ENCODE measurements at places on chromosomes 16 and 17.

- no peak for DNase-seq
These were observed 25.1 kb downstream of the SMARCE1 start for GRCh38 chr17:40622509-40622928.

- DNase-seq: no peak
These were observed 8.6 kb upstream of the LASP1NB start for GRCh38 chr17:38916771-38917170.

DNA sequence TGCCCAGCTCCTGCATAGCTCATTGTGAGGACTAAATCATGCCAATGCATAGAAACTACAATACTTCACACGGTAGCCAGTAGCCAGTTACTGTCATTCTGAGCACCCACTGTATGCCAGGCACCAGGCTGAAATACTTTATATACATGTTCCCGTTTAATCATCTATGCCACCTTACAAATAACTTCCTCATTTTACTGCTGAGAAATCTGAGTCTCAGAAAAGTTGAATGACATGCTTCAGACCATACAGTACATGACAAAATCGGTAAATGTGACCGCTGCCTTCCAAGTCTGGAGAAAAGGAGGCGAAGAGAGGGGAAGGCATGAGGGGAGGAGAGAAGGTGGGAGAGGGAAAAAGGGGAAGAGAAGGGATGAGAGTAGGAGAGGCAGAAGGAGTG, 9.2 kb upstream of the TLCD3B start:
- no peak for DNase-seq

- DNase-seq: no peak
These were observed 795 bp upstream of the HBM start for GRCh38 chr16:164827-165538.

- DNase-seq: no peak
These were observed 298.3 kb upstream of the XYLT1 start for GRCh38 chr16:17769065-17769464.

DNA sequence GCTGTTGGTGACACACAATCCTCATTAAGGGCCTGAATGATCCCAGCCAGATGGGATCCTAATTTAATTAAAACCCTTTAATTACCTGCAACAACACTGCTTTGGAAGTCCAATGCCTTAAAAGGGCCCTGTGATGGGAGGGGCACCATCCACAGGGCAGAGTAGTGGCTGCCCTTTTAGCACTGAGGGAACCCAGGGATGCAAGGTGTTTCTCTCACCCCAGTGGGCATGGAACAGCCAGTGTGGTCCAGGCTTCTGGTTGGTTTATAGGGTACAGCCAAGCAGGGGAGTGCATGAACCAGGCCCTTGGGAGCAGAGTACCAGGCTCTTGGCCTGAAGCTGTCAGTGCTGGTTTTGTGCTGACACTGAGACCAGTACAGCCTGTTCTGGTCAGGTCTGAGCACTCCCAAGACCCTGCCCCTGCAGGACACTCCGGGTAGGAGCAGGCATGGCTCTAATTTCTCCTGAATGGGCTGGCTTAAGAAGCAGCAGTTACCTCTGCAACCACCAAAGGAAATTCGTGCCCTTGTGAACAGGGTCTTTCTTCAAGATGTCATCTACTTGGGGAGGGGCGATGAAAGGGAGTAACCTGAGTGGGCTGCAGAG, 9.9 kb downstream of the NXPH3 start:
- DNase-seq: no peak

DNA sequence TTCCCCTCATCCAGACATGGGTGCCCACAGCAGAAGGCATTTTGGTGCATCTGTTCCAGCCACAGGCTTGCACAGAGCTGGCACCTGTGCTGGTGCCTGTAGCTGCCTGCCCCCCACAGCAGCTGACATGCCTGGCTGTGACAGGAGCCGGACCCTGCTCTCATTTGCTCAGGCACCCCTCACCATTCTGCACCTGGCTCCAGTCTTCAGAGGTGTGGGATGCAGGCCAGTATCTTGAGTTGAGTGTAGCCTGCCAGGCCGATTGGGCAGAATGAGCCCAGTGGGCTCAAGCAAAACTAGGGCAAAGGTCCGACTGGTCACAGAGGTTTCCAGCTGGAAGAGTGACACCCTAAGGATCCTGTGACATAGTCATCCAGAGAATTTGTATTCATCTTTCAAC, 887.7 kb downstream of the CDH11 start:
- no peak for DNase-seq

GRCh38 chr16:1926271-1926670, 8.1 kb upstream of the HS3ST6 start:
- no peak for DNase-seq

GRCh38 chr17:32484041-32484461, 2.7 kb upstream of the CDK5R1 start:
- DNase-seq: no peak

GRCh38 chr17:74361230-74362068, at the start of gene BTBD17:
TSS of gene BTBD17 (minus strand) at chr17:74361868. CDS start at chr17:74361819, 49 bp downstream.
- DNase-seq: no peak

DNA sequence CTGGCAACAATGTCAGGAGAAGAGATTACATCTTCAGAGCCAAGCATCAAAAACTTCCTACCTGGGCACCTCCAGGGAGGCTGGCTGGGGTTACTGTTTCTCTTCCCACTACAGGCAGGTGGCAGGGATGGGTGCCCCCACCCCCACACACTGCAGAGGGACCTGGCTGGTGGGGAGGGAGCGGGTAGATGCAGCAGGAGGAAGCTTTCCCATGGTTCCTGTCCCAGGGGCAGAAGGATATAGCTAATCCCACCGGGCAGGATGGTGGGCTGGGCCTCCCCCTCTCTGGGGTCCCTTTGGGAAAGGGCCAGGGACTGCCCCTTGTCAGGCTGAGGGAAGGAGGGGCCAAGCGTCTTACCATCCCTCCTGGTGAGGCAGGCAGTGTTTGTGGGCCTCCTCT, 16.7 kb upstream of the MTMR4 start:
- no peak for DNase-seq

DNA sequence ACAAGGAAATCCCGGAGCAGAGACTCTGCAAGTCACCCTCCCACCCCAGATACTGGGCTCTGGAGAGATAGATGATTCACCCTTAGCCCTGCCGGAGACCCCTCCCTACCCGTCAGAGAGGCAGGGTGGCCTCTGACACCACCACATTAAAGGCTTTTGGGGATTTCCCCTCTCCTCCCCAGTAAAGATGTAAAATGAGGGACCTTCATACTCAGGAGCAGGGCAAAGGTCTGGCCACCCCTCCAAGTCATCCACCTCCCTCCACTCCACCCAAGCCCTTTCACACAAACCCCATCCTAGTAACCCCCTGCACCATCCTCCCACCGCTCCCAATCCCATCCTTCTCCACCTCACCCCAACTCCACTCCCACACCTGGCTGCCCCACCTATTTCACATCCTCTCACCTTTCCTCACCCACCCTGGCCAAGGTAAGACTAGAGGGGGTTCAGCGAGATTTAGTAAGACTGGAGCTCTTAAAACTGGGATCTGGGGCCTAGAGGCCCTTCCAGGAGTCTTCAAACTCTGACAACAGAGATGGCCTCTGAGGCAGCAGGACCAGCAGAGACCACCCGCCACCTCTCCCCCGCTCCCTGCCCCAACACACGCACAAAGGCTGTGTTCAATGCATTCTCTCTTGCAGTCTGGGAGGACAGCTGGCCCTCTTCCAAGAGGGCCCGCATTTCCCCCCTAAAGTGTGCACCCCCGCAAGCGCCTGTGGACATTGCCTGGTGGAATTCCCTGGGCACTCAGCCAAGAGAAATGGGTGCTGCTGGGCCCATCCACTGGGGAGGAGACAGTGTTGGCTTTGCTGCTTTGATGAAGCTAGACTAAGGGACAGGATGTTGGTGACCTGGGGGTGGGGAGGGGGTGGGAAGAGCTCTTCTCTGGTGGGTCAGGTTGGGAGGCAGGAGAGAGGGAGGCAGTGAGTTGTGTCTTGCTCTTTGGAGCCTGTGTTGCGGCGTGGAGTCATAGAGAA, 1.1 kb downstream of the ABAT start:
- DNase-seq: no peak

GRCh38 chr17:58532555-58532951, 18.1 kb upstream of the MTMR4 start:
- no peak for DNase-seq

DNA sequence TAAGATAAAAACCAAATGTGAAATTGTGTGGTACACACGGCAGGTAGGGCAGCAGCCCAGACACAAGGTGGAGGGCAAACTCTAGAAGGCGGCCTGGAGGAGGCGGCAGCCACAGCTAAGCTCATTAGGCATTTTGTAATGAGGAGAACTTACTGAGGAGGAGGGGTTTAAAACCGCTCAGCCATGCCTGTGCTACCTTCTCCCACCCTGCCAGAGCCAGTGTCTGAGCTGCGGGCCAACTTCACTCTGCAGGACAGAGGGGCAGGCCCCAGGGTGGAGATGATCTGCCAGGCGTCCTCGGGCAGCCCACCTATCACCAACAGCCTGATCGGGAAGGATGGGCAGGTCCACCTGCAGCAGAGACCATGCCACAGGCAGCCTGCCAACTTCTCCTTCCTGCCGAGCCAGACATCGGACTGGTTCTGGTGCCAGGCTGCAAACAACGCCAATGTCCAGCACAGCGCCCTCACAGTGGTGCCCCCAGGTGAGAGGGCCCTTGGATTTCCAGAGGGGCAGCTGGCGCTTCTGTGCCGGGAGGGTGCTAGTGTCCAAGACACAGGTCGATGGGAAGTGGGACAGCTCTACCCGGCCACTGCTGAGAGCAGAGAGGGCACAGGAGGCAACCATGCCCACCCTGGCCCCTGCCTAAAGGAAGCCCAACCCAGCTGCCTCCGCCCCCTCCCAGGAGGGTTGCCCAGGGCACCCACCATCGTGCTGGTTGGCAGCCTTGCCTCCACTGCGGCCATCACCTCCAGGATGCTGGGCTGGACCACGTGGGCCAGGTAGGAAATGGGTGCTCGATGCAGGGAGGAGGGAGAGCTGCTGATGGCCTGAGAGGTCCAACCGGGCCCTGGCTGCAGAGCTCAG, 4.3 kb upstream of the SYNGR2 start:
- DNase-seq: no peak

DNA sequence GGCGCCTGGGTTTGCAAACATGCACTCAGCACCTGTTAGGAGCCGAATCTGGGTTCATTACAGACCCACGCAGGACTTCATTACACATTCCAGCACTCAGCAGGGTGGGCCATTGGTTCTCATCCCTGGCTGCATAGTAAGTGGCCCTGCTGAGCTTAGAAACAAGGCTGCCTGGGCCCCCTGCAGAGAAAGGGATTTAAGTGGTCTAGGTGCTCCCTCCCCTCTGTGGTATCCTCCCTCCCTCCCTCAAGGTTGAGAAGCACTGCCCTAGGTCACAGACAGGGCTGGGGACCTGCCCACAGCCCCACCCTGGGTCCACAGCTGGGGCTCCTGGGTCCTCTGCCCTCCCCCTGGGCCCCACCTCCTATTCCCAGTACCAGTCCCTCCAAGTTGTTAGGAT, 28.3 kb downstream of the WNT3 start:
- no peak for DNase-seq

DNA sequence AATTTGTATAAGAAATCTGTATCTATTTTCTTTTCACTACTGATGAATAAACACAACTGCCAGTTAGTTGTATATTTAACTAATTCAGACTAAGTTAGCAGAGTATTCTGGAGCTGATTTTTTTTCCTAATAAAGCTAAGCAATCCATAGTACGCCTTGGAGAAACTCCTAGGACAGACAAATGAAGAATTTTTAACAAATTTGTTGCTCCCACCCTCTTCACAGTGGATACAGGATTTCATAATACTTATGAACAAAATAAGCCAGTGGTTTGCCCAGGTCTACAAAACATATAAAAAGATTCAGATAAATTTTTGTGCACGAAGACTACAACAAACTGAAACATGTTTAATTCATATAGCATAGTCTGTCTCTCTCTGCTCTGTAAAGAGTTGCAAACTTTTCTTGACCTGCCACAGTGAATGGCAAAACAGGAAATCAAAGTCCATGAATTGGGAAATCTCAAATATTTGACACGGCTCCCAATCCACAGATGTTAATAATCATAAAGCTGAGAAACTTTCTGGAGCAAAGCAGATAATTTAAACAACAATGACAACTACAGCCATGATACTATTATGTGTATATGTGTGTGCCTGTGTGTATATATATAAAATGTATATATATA, 594 bp upstream of the ABCA6 start:
- DNase-seq: peak; percentile 79

GRCh38 chr16:75086688-75087374, 29.7 kb downstream of the LDHD start:
- no peak for DNase-seq

GRCh38 chr16:87828071-87828906, 41.0 kb downstream of the SLC7A5 start:
- DNase-seq: no peak

DNA sequence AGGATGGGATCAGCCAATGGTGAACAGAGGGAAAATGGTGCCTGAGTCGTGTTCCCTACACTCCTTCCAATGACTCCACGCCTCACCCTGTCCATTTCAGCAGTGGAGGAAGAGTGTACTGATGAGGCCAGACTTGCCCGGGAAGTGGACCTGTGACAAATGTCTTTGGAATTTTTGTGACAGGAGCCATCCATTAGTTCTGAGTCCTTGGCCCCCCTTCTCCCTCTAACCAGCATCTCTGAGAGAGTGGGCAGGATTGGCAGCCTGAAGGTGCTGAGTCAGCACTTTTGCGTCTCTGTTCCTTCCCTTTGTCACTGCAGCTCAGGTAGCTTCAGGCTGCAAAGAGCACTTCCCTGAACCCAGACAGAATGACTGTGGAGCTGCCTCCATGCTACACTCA, 30.8 kb downstream of the BEAN1 start:
- no peak for DNase-seq

DNA sequence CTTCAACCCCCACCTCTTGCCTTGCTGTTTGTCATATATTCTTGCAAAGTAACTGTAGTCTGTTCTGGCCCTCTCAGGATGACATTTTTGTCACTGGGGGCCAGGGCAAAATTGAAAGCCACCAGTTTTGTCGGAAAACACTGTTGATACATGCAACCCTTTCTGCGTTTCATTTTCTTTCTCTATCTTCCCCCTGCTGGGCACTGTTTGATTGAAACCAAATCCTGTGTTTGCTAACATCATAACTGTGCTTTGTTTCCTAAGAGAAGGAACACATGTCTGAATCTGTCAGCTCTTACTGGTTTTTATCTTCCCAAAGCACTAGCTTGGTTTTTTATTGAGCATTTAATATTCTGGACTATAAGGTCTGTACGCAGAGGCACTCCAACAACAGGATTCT, 11.7 kb upstream of the CPPED1 start:
- DNase-seq: peak; percentile 44

- no peak for DNase-seq
These were observed 5.4 kb downstream of the CD300LB start for GRCh38 chr17:74525781-74526288.
